ENCODE measurements at places on chromosomes 13 and 19. TPM values are rescaled to one million over a fixed set of nuclear protein-coding genes. Genes with fewer than 3 reads are reported as not detected.

- DNase-seq = peak; percentile 87
Measured at GRCh38 chr19:3075605-3076431, 13.5 kb upstream of the TLE5 start.

- no peak for DNase-seq
Measured at GRCh38 chr13:55572408-55572807, 1568.3 kb upstream of the PRR20A start.

DNA sequence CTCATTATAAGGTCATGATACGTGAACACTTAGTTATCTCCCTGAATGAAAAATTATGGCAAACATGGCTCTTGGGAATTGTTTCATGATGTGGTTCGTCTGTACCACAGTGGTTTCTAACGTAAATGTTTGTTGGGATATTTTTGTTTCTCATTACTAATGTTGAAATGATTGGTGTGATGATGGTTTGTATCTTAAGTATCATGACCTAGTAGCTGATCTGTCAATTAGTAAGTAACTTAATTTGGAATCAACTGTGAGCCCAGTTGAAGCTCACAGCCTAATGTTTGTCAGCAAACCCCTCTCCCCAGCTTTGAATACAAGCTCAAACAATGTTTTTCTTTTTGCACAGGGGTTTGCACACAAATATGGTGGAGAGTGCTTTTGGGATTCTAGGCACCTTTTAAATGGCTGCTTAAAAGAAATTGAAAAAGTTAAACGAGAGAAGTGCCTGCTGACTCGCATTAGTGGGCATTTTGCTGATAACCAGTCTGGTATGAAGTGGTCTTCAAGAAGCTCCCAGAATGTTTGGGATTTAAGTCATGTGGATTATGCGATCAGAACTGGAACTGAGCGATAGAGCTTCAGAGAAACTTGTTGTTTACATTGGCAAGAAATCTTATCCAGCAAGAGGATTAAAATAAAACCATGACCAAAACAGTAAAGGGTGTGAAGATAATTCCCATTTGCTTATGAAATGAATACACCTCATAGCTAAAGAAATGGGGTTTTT, 68.2 kb downstream of the LMO7 start:
- no peak for DNase-seq

- no peak for DNase-seq
Measured at GRCh38 chr19:15404097-15404779, 14.6 kb downstream of the AKAP8L start.

- DNase-seq = no peak
Measured at GRCh38 chr13:25963674-25964073, 88.1 kb downstream of the SHISA2 start.

DNA sequence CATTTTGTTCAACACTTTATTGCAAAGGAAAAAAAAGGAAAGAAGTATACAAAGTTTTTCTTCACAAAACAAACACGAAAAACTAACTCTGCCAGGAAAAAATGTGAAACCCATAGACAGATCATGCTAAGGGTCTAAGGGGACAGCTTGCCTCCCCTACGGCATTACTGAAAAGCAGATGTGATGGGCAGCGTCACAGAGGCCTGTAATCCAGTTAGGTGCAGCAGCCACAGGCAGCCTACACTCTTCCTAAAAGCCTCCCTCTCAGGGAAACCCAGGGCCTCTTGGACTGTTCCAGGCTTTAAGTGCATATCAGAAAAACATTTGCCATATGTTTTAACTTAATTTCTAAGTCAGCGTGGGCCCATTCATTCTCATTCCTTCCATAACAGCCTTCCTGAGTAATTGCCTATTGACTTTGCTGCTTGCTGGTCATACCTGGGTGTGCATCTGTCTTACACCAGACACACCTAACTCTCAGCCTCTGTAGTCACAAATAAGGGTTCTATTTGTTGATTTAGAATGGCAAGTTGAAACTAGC, 135.7 kb upstream of the SERP2 start:
- DNase-seq = no peak

- no peak for DNase-seq
Measured at GRCh38 chr13:27201661-27202060, 30.1 kb upstream of the USP12 start.

- no peak for DNase-seq
Measured at GRCh38 chr13:70237131-70237530, 128.9 kb upstream of the KLHL1 start.

PLPP2 gene
- 0.17 TPM for polyA plus RNA-seq

DNA sequence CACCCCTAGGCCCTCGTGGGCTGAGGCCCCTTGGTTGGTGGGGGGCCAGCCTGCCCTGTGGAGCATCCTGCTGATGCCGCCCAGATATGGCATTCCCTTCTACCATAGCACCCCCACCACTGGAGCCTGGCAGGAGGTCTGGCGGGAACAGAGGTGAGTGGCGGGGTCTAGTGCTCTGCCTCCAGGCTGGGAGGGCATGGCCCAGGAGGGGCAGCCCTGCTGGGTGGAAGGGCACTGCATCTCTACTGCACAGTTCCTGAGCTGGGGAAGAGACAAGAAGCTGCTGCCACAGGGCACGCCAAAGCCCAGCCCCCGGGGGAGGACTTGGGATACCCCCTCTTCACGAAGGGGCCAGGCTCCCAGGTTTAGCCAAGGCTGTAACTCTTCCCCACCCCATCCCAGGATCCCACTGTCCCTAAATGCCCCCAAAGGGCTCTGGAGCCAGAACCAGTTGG, 2.4 kb upstream of the KMT2B start:
- no peak for DNase-seq

DNA sequence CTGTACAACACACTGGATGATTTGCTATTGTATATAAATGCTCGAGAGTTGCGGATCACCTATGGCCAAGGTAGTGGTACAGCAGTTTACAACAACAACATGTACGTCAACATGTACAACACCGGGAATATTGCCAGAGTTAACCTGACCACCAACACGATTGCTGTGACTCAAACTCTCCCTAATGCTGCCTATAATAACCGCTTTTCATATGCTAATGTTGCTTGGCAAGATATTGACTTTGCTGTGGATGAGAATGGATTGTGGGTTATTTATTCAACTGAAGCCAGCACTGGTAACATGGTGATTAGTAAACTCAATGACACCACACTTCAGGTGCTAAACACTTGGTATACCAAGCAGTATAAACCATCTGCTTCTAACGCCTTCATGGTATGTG, 21.5 kb downstream of the OLFM4 start:
- no peak for DNase-seq

- DNase-seq = peak; percentile 6
Measured at GRCh38 chr19:19751846-19752245, 18.9 kb upstream of the ZNF14 start.

- no peak for DNase-seq
Measured at GRCh38 chr13:20706661-20707060, 3.2 kb downstream of the IL17D start.

DNA sequence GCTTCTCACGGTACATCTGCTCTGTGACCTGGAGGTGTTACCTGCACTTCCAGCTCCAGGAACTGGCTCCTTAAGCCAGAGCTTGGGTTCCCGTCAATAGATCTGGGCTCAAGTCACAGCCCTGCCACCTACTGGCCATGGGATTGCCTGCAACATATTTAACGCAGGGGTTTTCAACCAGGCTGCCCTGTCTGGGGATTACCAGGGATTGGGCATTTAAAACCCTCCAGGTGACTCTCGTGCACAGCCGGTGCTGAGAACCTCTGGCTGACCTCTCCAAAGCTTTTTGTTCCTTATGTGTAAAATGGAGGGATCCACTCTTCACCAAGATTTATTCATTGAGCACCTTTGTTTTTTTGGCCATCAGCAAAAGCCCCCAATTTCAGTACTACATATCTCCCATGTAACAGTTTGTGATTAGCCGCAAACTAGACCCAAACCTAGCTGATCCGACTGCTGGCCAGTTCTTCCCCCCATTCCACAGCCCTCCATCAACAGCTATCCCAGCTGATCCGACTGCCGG, 76.6 kb upstream of the STK24 start:
- DNase-seq = peak; percentile 78

ADAMTS10 gene
- polyA plus RNA-seq = 3.6 TPM

DNA sequence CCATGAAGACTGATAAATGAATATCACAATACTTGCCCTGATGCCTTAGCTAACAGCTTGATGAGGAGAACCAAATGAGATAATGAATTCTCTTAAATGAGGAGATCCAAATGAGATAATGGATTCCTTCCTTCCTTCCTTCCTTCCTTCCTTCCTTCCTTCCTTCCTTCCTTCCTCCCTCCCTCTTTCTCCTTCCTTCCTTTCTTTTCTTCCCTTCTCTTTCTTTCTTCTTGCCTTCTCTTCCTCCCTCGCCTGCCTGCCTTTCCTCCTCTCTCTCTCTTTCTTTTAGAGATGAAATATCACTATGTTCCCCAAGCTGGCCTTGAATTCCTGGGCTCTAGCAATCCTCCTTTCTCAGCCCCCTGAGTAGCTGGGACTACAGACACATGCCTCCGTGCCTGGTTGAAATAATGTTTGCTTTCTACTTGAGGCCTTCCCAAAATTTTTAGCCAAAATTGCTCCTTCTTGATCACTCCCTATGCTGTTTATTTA, 4.0 kb upstream of the SLAIN1 start:
- no peak for DNase-seq

- DNase-seq = peak; percentile 82
Measured at GRCh38 chr19:21569494-21569865, 64.1 kb downstream of the ZNF429 start.

- no peak for DNase-seq
Measured at GRCh38 chr19:55261671-55262126, 2.9 kb upstream of the PPP6R1 start.
